ENCODE measurements at places on chromosomes 5 and 9.

- DNase-seq, result no peak
Observed at GRCh38 chr5:75113354-75114113, 61.2 kb upstream of the GCNT4 start.

GRCh38 chr9:72012646-72013045 lies 47.8 kb downstream of the C9orf57 start:
- DNase-seq, result no peak

- no peak for DNase-seq
Observed at GRCh38 chr9:8960254-8960653, 1160.7 kb upstream of the DMAC1 start.

DNA sequence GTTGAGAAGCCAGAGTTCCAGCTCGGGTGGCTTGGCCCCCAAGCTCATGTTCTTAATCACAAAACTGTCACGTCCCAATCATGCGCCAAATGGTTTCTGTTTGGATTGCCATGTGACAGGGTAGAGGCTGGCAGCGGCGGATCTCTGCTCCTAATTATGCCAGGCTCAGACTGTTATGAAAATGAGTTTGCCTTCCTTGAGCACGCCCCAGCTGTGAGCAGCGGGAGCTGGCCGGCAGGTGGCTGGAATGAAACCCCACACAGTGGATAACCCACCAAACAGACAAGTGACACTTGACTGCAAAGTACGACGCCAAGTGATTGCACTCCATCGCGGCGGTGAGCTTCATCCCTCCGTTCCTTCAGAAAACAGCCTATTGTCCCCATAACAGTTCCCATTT lies 75.4 kb downstream of the CFAP77 start:
- DNase-seq, result no peak

DNA sequence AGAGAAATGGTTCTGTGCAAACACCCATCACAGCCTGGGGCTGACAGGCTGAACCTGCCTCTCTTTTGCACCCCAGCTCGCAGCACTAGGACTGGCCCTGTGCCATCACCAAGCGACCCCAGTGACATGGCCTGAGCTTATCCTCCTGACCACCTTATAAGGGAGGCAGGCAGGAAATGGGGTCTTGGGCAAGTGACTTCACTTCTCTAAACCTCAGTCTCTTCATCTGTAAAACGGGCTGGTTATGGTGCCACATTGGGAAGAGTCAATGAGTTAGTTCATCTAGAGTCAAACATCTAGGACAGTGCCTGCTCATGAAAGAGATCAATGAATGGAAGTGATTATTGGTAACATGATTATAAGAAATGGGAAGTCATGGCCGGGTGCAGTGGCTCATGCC lies 6.2 kb downstream of the SNCB start:
- DNase-seq, result no peak

DNA sequence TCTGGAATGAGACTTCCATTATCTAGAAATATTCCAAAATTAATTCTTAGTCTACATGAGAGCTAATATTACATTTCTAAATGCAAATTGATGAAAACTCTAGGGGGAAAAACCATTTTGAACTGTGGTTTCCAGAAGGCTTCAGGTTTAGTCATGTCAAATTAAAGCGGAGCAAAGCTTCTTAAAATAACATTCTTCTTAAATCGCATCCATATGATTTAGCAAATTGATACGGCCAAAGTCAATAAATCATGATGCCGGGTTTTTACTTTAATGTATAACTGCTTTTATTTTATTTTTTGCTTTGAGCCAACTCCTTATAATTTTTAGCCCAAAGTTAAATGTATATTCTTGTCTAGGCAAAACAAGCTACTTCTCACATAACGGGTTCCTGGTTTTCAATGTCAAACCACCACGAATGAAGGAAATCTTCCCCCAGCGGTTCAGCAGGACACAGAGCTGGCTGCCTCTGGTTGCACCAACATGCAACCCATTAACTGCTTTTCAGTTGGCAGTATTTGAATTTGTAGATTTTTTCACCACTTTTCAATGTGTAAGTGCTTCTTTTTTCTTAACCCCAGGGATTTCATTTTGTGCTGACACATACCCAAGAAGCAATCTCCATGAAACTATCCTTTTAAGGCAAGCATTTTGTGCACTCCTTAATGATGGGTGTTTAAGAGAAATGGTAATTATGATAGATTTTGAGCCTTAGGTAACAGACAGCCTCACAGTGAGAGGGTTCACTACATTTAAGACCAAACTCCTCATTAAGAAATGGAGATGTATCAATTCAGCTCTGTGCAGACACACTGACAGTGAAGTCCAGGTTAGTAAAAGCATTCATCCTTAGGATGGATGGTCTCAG lies 35.5 kb downstream of the EFNA5 start:
- DNase-seq, result no peak

DNA sequence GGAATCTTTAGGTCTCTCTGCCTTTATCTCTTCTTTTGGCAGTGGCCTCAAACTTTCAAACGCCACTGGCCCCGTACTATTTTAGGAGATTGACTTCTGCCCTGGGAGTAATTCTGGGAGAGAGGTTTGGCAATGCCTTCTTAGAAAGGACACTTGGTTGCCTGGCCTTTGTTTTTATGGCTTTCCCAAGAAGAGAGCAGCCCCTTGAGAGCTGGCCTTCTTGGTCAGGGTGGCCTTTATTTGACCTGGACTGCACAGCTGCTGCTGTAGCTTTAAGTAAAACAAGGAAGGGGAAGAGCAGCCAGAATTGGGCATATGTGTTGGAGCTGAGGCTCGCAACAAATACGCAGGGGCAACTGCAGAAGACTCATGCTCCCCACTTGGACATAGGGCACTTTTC lies 60.8 kb downstream of the PTPN3 start:
- no peak for DNase-seq

- DNase-seq, result no peak
Observed at GRCh38 chr5:30839956-30840355, 353.5 kb upstream of the CDH6 start.

GRCh38 chr9:83976372-83976771 lies 3.6 kb downstream of the HNRNPK start:
- no peak for DNase-seq

DNA sequence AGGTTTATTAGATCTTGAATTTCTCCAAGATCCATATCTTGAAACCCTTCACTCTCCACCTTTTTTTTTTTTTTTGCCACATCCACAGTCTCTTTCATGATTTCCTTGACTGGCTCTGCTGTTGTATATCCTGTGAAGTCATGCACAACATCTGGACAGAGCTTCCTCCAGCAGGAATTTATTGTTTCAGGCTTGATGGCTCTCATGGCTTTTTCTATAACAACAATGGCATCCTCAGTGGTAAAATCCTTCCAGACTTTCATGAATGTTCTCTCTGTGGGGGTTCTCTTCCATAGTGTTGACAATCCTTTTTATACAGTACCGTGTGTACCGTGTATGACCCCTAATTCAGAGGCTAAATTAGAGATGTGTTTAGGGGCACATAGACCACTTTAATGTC lies 24.0 kb downstream of the RANBP17 start:
- no peak for DNase-seq

GRCh38 chr9:1966725-1967366 lies 48.3 kb upstream of the SMARCA2 start:
- no peak for DNase-seq

DNA sequence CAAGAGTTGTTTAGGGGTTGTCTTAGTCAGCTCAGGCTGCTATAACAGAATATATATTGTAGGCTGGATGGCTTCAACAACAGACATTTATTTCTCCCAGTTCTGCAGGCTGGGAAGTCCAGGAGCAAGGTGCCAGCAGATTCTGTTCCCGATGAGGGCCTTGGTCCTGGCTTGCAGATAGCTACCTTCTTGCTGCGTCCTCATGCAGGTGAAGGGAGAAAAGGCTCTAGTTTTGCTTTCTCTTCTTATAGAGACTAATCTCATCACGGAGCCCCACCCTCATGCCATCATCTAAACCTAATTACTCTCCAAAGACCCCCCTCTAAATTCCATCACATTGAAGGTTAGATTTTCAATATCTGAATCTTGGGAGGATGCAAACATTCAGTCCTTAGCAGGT lies 246.0 kb upstream of the ANKRD55 start:
- DNase-seq, result no peak

DNA sequence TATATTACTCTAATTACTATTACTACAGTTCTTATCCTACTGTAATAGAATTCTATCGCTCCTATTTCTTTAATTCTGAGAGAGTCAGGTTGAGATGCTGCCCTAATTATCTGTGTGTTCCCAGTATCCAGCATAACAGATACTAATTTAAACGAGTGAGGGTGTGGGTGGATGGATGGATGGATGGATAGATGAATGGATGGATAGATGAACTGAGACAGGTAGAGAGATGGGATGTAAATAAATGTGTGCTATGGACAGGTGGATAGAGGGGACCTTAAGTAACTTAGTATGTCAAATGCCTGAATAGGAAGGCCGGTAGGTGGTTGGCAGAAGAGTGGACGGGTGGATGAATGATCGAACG lies 143.6 kb upstream of the ADRA1B start:
- DNase-seq, result no peak

GRCh38 chr5:586751-587285 lies 25.3 kb upstream of the CEP72 start:
- no peak for DNase-seq

DNA sequence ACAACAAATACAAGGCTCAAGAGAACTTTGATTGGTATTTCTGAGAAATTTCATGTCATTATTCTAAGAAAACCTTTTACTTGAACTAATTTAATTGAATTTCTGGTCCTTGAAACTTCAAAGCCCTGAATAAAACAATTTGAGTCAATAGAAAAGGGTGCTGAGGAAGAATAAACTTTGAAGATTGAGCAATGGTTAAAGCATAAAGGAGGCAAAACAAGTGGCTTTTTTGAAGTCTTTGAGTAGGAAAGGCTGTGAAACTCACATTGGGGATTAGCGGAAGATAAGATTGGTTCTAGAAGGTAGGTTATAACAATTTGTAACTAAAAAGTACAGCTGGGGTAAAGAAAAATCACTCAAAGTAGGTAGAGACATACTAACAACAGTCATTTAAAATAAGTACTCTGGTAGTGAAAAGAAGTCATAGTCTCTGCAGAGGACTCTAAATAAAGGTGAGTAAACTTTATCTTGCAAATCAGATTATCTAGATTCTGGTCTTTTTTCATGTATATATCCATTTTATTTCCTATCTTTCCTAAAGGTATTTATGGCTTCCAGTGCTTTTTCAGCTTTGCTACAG lies 6.4 kb upstream of the PLPP1 start:
- peak; percentile 39 for DNase-seq

DNA sequence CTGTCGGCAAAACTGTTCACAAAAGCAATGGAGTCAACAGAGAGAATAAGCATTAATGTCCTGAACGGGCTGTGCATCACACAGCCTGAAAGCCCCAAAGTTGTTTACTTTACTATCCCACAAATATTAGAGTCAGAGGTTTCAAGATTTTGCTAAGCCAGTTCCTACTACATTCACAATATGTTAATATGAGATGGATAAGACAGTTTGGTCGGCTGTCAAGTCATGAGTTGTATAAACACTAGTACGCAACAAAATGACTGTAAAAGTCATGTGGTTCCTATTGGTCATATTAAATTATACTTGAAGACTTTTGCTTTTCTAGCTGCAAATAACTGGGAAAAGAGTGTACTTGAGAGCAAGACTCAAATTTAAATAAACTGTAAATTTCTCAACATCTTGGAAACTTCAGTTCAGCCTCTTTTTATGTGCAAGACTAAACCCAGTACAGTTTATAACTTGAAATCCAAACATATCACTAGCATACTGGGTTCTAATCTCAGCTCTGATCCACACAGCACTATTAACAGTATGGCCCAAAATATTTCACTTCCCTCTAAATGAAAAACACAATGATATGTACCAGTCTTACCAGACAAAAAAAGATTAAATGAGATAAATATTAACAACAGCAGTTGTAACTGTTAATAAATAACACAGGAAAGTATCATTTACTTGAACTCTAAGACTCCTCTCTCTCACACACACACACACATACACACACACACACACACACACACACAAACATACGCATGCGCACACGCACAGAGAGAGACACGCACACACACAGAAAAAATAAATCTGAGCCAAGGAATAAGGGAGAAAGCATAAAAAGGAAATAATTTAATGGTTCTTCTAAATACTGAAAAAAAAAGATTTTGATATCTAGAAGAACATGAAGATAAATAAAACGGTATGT lies 33.1 kb downstream of the FANCC start:
- no peak for DNase-seq
